ENCODE measurements at places on chromosomes 3 and 15.

DNA sequence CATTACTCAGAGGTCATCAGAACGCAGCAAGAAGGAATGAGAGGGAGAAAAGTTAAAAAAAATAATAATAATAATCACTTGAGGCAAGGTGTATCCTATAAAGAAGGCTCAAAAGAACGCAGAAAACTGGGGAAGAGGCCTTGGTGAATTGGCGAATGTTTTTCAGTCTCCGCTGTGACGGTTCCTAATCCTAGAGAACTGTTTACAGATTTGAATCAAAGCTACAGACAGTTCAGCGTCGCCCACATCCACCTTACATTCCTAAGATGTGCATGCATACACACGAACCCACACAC, 634 bp downstream of the ZMAT3 start:
- DNase-seq: no peak

DNA sequence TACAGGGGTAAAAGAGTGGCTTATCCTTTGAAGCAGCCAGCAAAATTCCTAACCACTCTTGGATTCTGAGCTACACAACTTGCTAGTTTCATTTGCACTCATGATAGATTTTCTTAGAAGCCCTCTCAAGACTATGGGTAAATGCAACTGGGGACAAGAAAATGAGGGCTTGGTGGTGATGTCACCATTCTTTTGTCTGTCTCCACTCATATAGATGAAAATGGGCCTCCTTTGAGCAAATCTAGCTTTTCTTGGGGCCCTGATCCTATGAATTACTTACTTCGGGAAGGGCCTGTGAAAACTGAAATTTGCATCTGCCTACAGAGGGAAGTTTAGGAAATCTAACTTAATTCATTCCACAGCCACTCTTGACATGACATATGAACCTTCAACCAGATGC, 486.3 kb downstream of the MAGI1 start:
- DNase-seq: no peak

GRCh38 chr3:47780741-47781684, 680 bp downstream of the SMARCC1 start:
- DNase-seq: peak; percentile 85

GRCh38 chr15:96340598-96341512, 10.4 kb downstream of the NR2F2 start:
- DNase-seq: peak; percentile 52

DNA sequence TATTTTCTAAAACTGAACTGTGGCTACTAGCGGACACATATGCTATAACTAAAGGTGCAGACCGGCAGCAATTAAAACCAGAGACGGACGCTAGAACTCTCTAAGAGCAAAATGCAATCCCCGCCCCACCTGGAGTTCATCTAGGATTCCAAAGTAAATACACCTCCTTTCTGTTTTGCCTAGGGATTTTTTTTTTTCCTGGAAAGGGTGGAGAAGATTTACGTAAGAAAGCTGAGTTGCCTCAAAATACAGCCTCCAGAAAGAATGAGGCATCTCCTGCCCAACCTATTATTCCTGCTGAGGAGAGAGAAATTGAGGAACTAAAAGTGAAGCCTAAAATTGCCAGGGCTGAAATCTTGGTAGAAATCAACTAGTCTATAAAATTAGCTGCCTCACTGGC, 150.2 kb downstream of the TP63 start:
- no peak for DNase-seq

- DNase-seq: no peak
These were observed 357.2 kb downstream of the PDCD6IP start for GRCh38 chr3:34155666-34156065.

Data from right lobe of liver (tissue), 6 donors.